ENCODE measurements at places on chromosomes 13 and 19.

DNA sequence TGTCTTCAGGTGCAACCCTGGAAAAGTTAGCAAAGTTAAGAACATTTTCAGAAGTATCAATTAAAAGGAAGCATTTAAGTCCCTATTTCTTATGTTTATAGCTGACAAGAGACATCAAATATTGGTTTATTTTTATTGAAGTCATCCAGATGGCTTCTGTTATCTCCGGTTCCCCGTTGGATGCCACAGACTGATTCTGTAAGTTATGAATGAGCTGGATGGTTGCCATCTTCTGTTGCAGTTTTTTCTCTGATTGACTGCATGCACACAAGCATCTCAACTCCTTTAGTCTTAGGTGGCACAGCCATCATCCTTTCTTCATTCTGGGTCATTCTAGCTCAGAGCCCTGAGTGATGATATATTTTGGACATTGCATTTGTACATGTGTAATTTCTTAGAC lies 10.6 kb upstream of the OXGR1 start:
- DNase-seq, result no peak

DNA sequence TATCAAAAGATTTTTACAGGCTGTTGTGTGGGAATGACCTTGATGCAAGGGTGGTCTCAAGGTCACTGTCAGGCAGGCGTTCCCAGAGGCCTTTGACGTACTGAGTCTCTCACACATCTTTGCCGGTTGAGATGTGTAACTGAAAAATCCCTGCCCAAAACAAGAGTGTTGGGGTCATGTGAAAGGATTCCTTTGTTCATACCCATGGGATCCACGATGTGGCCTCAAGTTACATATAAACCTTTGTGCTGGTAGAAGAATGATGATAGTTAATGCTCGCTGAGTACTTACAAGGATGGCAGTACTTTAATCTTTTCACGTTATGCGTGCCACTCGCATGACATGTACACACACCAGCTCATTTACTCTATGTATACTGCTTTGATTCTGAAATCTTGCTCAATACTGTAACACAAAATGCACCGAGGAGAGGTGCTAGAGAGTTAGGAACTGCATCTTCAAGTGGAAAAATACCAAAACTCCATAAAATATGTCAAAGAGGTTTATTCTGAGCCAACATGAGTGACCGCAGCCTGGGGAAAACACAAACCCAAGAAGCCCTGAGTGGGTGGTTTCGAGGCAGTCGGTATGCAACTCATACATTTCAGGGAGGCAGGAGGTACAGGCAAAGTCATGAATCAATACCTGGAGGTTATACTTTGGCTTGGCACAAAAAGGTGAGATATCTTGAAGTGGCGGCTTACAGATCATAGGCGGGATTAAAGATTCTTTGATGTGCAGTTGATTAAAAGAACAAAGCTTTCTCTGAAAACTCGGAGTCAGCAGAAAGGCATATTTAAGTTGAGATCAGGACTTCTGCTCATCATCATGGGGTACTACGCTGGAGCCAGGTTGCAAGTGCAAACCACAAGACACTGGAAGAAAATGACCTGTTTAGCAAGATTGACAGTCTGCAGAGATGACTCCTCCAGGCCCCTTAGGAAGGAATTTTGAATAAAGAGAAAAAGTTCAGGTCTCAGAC lies 87.4 kb upstream of the ARHGEF7 start:
- no peak for DNase-seq

- DNase-seq, result no peak
These were observed 59.7 kb downstream of the NAA16 start for GRCh38 chr13:41370736-41371135.

DNA sequence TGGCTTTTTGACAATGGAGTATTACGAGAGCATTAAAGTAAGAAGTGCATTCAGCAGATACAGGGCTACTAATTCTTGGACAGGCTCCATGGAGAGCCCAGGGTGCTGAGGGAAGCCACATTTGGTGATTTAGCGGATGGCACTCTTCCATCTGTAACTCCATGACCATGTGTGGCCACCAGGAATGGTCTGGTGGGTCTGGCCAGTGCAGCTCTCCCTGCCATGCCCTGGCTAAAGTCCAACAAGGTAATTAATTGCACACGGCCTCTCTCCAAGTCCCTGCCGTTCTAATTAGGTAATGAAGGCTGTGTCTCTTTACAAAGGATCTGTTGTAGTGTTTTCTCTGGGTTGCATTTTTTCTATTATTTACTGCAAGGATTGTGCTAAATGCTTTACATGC lies 4.3 kb upstream of the ZFR2 start:
- no peak for DNase-seq

GRCh38 chr19:7494416-7495098 lies 5.7 kb upstream of the PEX11G start:
- no peak for DNase-seq

DNA sequence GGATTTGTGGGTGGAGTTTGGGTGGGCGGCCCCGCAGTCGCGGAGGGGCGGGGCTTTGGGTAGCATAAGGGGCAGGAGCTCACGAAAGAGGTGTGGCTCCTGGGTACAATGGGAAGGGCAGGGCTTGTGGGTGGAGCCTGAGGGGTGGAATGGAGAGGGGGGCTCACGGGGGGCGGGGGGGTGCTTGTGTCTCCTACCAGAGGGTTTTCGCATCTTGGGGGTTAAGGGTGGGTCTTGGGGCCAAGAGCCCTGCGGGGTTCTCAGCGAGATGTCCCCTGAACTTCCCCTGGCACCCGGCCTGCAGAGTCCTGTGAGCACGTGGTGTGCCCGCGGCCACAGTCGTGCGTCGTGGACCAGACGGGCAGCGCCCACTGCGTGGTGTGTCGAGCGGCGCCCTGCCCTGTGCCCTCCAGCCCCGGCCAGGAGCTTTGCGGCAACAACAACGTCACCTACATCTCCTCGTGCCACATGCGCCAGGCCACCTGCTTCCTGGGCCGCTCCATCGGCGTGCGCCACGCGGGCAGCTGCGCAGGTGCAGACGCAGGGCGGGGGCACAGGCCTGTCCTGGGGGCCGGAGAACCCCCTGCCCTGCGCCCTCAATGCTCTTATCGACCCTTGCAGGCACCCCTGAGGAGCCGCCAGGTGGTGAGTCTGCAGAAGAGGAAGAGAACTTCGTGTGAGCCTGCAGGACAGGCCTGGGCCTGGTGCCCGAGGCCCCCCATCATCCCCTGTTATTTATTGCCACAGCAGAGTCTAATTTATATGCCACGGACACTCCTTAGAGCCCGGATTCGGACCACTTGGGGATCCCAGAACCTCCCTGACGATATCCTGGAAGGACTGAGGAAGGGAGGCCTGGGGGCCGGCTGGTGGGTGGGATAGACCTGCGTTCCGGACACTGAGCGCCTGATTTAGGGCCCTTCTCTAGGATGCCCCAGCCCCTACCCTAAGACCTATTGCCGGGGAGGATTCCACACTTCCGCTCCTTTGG lies 5.1 kb downstream of the FSTL3 start:
- DNase-seq, result no peak

GRCh38 chr13:113860051-113860664 lies 3.7 kb downstream of the GAS6 start:
- no peak for DNase-seq

GRCh38 chr19:2274931-2275535 lies 6.9 kb downstream of the PEAK3 start:
- DNase-seq, result no peak

- no peak for DNase-seq
These were observed 80.2 kb downstream of the SPACA7 start for GRCh38 chr13:112456138-112457056.

- DNase-seq, result no peak
These were observed 7.9 kb upstream of the CYSLTR2 start for GRCh38 chr13:48645845-48646244.

- peak; percentile 72 for DNase-seq
These were observed 1.3 kb upstream of the CEACAM3 start for GRCh38 chr19:41795031-41795461.

- DNase-seq, result no peak
These were observed 19.7 kb upstream of the ERCC5 start for GRCh38 chr13:102825921-102826706.

DNA sequence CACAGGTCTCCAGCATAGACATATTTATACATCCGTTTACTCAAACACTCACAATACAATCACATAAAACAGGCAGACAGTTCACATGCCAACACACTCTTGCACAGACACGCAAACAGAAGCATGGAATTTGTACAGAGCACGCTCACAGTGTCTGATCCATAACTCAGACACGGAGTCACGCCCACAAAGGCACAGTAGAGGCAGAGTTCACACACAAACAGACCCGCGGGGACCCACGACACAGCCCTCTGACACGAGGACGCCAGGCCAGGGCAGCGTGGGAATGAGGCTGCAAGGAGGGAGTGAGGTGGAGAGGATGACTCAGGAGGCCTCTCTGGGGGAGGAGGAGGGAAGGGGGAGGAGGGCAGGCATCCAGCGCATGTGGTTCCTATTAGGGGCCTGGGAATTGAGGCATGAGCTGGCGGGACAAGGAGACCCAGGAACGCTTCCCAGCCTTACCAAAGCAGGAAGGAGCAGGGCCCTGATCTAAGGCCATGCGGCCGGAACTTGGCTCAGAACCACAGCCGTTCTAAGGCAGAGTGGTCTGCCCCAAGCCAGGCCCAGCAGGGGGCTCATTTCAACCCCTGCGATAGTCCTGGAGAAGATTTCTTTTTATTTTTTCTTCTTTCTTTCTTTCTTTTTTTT lies 9.1 kb upstream of the OLFM2 start:
- no peak for DNase-seq

GRCh38 chr19:10565028-10565566 lies 713 bp downstream of the KRI1 start:
- no peak for DNase-seq

GRCh38 chr19:1228161-1228957 lies 9.4 kb downstream of the CBARP start:
- DNase-seq, result no peak
